ENCODE measurements at places on chromosomes 5 and 9. TPM values are rescaled to one million over a fixed set of nuclear protein-coding genes. Genes with fewer than 3 reads are reported as not detected.

- DNase-seq = no peak
These were observed 11.1 kb upstream of the NADK2 start for GRCh38 chr5:36252722-36253365.

The SOHLH1 gene
- not detected for total RNA-seq

The ADAMTS19 gene
- total RNA-seq = 1.3 TPM

GRCh38 chr5:151083081-151083676 lies 2.3 kb upstream of the TNIP1 start:
- no peak for DNase-seq

- no peak for DNase-seq
These were observed 100.6 kb downstream of the ICE1 start for GRCh38 chr5:5523066-5523505.

DNA sequence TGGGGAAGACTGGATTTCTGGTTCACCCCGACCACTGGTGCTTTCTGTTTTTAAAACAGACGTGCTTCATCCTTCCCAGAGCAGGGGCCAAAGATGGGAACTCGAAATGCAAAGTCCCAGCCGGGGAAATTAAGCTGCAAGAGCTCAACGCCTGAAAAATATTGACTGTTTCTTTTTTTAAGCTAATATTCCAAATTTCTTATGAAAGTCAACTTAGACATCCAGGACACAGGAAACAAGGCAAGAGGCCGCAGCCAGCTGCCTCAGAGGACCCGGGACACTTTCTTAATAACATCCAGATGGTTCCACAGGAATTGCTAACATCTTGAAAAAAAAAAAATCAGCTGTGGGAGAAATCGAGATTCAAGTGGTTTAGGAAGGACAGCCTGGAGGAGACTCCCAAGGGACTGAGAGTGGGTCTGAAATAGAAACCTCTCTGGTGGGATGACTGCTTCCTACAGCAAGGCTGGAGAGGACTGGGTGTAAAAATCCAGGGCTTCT lies 144.9 kb downstream of the FGF1 start:
- peak; percentile 24 for DNase-seq

- no peak for DNase-seq
These were observed 81.6 kb upstream of the MPDZ start for GRCh38 chr9:13361076-13361475.

- DNase-seq = no peak
These were observed 73.9 kb downstream of the RORB start for GRCh38 chr9:74570879-74571512.

DNA sequence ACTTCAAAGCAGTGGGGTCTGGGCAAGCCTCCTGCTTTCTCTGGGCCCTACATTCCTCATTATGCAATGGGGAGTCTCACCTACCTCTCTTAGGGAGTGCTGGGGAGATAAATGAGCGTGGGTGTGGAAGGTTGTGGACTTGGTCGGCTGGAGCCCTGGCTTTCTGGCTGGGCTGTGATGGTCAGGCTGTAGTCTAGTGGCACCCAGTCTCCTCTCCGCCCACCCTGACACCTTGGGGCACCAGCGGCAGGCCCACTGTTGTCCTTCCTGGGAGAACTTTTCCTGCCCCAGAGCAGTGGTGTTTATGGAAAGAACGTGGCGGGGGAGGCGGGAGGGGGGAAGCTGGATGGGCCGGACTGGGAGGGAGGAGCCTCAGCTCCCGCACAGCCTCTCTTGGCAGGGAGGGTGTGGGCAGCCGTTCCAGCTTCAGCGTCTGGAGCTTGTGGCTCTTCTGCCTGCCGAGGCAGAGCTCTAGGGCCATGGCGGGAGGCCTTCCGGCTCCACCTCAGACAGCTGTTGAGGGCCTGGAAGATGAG lies 4.1 kb downstream of the PTGS1 start:
- peak; percentile 29 for DNase-seq

The SLC12A2 gene
- 26.7 TPM for total RNA-seq

DNA sequence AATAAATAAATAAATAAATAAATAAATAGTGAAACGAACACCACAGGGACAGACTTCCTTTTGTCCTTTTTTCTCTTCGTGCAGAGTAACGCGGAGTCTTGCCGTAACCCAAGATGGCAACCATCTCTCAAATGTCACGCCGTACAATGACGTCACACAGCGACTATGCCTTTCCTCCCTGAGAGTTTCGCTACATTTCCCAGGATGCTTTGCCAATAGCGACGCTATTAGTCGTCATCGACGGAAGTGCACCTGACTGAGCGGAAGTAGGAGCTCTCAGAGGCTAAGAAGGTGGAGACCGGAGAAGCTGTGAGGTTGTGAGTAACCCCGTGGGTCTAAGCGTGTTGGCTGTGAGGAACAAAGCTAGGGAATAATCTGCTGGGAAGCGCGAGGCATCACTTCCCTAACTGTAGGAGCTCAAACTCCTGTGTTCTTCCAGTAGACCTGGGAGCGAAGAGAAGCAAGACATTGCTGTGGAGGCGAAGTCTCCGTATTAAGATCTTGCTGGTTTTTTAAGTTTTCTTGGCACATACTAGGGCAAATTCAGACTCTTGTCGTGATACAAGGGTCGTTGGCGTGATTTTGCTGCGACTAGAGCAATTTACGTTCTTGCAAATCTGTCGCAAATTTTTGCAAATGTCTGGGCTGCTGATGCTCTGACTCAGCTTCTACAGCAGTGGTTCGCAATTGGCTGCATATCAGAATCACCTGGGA lies at the start of gene TTC1:
TSS of gene TTC1 (plus strand) at position 263 of the 714 bp plus-strand sequence. CDS start 1,390 bp downstream, outside the sequence.
- DNase-seq = peak; percentile 99

DNA sequence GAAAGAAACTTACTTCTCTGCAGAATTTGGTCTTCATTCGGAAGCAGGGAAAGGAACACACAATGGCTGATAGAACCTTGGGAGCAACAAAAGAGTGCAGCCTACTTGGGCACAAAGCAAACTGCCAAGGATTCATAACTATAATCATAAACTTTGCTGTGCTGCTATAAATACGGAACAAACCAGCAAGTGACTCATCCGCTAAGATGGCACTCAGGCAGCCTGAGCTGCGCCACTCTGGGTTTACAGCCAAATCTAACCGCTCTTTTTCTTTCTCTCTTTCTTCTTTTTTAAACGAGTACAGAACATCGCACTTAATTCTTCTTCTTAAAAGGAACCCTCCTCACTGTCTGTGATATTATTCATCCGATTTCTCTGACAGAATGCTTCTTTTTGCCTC lies 81.1 kb downstream of the PTPN3 start:
- no peak for DNase-seq

DNA sequence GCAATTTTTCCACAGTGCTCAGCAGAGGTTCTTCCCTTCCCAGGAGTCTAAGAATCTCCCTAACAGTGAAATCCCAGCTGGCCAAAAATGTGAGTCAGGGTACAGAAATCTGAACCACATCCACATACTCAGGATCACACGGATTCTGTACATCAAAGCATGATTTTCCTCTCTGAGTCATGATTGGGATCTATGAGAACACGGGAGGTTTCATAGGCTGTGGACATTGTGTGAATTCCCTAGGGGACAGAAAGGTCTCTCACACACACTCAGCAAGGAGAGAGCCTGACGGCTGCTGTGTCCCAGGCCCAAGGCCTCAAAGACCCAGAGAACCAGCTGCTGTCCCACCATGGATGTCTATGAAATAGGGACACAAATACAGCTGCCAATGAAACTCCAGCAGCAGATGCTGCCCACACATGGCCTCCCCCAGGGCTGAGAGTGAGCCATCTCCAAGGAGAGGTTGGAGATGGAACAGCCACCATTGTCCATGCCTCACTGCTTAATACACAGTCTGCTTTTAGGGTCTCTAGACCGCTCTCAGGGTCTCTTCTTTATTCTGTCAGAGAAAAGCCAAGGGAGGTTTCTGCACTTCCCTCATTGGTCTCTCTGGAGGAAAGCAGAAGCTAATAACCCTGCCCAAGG lies 102.7 kb downstream of the ADAMTS12 start:
- DNase-seq = no peak

The SLC9A3 gene
- 2.0 TPM for total RNA-seq

Measured in body of pancreas (tissue), 4 donors.